ENCODE measurements at places on chromosomes 7 and 10.
A peak's percentile ranks its signal among the peaks of the same experiment; 100 is the strongest.

DNA sequence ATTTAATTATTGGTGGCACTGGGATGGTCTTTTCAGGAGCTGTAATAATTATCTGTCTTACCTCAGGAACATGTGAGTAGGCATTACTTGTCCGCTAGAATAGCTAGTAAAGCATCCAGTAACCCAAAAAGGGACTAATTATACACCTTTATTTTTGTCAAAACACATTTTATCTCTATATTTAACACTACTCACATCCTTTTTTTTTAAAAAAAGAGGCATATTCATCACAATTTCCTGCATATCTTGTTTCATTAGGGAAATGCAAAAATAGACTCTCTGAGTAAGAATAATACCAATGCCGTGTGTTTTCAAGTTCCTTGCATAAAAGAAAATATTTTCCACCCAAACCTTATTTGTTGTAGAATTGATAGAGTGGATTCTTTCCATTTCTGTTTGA, 99.5 kb downstream of the VTI1A start:
- DNase-seq = no peak

GRCh38 chr10:88392222-88392621, 190.9 kb downstream of the RNLS start:
- DNase-seq = no peak

DNA sequence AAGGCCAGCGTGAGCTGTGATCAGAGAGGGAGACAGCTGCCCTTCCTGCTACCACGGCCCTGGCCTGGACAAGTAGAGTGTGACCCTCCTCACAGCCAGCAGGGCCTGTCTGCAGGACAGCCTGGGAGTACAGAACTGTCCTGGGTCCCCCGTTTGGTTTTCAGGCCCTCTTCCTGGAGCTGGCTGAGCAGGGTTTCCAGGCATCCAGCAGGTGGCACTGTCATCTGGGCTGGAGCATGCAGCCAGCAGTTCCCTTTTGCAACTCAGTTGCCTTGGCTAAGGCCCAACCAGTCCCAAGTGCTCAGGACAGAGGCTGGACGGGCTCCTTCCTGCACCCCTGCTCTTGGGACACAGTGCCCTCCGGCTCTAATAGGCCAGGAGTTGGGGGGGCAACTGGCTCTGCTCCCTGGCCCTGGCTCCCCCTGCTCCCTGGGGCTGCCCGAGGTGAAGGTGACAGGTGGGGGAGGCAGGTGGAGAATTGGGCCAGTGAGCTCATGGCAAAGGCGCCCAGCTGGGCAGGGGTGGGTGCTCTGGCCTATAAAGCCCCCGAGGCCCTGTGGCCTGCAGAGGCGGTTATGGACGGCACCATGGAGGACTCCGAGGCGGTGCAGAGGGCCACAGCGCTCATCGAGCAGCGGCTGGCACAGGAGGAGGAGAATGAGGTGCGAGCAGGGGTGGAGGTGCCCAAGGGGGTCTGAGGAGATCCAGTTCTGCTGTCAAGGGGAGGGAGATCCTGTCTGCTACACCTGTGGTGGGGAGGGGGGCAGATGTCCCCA, at the start of gene ANKRD2:
Gene ANKRD2 (plus strand): TSS at position 566 of the 776 bp plus-strand sequence. CDS start 10 bp downstream, at position 576.
- peak; percentile 78 for DNase-seq

- peak; percentile 46 for DNase-seq
Observed at GRCh38 chr7:48176356-48176893, 5.2 kb downstream of the ABCA13 start.

- DNase-seq = no peak
Observed at GRCh38 chr10:72785409-72785808, 93.5 kb downstream of the MCU start.

DNA sequence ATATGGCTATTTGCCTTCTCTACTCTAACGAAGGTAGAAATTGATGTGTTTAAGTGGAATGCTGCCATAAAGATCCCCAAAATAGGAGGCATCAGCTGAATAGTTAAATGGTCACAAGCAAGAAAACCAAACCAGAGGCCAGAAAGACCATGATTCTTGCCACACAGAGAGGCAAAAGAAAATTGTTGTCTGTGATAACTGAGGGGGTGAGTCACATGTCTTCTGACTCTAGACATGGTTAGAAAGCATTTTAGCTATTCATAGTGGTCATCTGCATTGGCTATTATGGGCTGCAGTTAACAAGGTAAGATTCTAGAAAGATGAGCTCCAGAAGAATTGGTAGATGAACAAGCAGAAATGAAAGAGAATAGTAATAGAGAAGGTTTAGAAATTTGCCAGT, 361.4 kb upstream of the NPSR1 start:
- DNase-seq = peak; percentile 69

DNA sequence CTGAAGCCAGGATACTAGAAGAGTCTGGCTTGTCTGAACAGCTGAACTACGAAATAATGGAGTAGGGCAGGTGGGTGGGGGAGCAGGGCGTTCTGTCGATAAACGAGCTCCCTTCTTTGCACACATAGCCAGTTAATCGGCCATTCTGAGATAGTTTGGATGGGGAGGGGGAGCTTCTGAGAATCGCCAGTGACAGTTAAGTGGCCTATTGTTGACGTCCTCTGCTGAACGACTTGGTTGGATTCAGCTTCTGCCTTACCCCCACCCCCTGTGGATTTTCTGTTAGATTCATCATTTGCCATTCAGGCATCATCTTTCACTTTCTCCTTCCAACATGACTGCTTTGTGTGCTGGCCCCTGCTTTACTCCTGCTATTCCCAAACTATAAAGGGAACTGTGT, 520 bp downstream of the CPA5 start:
- no peak for DNase-seq

GRCh38 chr7:85474234-85474633, 287.4 kb upstream of the SEMA3D start:
- DNase-seq = no peak
